ENCODE measurements at places on chromosomes 1 and 21.

GRCh38 chr1:205449750-205450443 is 5.9 kb downstream of the BLACAT1 start:
- no peak for DNase-seq

DNA sequence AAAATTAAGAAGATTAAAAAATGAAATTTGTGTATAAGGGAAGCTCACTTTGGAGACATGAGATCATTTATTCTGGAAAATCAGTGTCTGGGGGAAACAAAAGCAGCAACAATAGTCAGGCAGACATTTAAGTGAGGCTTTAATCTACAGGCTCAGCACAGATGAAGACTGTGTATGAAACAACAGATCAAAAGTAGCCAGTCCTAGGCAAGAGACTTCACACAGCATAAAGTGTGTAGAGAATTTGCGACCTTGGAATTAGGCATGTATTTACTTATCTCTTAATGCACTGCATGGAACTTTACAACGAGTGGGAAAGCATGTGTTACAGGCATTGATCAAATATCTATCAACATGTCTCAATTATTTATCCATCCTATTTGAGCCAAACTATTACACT is 1099.9 kb downstream of the PLA2G4A start:
- DNase-seq: no peak

- DNase-seq: no peak
Measured at GRCh38 chr1:116325922-116326321, 47.1 kb upstream of the ATP1A1 start.

GRCh38 chr1:246677842-246678241 is 46.4 kb upstream of the SCCPDH start:
- DNase-seq: no peak

- no peak for DNase-seq
Measured at GRCh38 chr1:208206092-208206698, 38.0 kb downstream of the PLXNA2 start.
